ENCODE measurements at places on chromosomes 1 and 21.

DNA sequence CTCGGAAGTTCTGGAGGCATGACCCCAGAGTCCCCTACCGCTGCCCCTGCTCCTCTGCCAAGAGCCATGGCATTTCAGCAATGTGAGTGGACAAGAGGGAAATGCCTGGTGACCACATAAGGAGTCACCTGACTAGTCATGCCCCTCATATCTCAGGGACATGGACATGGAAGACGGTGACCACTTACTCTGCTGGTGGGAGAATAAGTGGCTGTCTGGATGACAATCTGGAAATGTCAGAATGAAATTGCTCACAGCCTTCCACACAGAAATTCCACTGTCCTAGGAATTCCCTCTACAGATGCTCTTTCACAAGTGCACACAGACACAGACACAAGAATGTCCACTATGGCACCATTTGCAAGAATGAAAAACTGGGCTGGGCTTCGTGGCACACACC, 24.3 kb upstream of the PLEKHG5 start:
- DNase-seq, result no peak

DNA sequence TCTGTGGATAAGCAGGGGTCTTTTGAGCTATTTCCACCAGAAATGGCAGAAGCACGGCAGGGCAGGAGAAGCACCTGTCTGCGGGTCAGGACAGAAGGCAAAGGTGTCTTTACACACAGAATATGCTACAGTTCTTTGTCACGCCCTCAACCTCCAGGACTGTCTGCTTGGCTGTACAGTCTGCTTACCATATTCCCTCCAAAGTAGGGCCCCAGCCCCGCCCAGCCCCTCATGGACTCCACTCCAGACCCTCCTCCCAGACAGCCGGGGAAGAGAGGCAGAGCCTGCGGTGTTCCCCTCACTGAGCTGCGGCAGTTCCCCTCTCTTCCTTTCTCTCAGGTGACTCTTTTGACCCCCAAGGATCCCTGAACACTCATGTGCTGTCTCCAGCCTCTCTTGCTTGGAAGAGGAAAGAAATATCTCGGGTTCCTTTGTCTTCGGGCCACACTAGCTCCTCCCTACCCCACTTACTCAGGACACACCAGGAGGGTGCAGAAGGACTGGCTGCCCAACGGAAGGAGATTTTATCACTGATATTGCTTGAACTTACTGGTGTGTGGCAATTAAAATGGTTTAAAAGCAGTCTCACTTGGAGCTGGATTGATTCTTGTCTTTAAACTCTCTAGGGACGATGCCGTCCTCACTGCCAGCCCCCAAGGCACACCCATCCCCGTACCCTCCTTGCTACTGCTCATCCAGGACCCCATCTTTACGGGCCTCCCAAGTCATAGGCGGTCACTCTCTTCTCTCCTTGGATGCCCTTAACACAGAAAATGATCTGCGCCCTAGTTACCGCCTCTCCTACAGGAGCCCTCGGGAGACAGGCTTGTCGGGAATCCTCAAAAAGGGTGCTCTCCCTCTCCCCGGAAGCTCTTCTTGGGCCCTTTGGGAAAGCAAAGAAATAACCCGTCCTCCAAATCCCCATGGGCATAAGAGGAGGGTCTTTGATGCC, 169.7 kb downstream of the TOMM20 start:
- DNase-seq, result no peak

DNA sequence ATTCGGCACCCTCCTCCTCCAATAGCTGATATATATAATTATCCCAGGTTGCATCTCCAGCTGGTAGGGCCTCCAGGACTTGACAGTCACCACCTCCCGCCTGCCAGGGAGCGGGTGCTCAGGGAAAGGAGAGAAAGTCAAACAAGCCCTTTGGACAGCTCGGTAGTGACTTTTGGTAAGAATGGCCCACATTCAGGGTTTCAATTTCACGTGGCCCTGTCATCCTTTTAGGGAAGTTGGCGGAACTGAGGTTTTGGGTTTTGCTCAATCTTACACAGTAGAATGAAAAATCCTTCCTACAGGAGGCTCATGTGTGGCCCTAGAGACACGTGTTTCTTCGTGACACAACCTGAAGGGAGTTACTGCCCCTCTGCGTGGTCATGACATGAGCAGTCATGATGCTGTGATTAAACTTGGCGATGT, 44.2 kb downstream of the CAPN8 start:
- DNase-seq, result no peak

DNA sequence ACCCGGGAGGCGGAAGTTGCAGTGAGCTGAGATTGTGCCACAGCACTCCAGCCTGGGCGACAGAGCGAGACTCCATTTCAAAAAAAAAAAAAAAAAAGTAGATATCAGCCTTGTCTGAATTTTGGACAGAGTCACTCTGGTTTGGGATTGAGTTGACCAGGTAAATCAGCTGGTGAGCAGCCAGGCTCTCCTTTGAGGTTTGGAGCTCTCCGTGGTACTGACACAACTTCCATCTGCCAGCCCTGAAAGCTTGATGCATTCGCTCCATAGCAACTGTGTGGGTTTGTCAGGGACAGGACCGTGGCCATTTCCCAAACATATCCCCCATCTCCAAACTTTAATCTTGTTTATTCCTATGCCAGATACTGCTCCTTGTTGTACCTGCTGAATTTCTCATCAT, 155.2 kb downstream of the DMRTA2 start:
- no peak for DNase-seq

- no peak for DNase-seq
Measured at GRCh38 chr1:225746361-225747179, 31.1 kb upstream of the SRP9 start.

GRCh38 chr1:234601301-234602017, 8.5 kb downstream of the IRF2BP2 start:
- DNase-seq, result no peak

GRCh38 chr1:151416231-151416630, 16.9 kb downstream of the PSMB4 start:
- no peak for DNase-seq

- no peak for DNase-seq
Measured at GRCh38 chr1:172324761-172325160, 95.7 kb upstream of the C1orf105 start.

DNA sequence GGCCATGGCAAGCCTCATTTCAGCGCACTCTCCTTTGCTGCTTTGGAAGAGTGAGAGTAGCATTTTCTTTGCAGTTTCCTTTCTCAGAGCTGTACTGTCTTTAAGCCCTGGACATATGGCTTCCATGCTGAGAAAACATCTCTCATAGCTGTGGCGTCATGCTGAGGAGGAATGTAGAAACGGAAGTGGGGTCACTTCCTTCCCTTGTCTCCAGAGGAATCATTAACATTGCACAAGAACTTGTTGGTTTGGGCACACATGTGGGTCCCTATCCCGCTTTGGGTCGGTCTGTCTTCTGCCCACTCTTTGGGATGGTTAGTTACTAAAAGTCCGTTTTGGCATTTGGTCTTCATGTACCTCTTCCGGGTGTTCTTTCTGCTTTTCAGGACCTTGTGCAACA, 5.6 kb downstream of the MFN2 start:
- DNase-seq, result no peak

- DNase-seq, result no peak
Measured at GRCh38 chr1:220575718-220576497, 48.0 kb downstream of the MARK1 start.

GRCh38 chr1:162660574-162660973, 28.3 kb downstream of the DDR2 start:
- DNase-seq, result no peak

DNA sequence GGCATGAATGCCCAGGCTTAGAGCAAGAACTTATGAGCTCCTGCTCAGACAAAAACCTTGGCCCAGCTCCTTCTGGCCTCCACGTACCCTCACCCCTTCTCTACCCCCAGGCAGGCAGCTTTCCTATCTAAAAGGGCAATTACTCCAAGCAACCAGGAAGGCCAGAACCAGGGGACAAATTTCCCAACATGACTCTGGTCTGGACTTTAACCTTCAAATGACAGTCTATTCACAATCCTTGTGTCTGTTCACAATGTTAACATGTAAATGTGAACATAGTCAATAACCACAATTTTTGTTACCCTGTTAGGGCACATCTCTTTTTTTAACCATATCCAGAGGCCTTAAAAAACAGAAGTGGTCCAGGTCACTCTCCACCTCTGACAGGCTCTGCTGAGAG, 64.4 kb upstream of the LAPTM5 start:
- DNase-seq, result no peak

- no peak for DNase-seq
Measured at GRCh38 chr1:68314151-68314780, 81.9 kb upstream of the WLS start.

DNA sequence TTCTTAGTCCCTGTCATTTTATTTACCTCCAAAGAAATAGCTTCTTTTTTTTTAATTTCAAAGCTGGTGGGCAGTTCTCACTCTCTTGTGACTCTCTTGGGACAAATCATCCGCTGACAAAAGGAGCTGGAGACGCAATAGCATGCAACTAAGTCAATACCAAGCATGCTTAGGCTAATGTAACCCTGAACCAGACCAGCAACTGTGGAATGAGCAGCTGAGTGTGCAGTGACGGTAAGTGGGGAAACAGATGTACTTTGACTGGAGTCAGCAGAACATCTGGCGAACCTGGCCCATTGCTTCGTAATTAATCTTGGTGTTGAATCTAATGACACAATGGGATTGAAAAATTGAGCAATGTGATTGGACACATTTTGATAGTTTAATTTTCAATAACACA, 280.7 kb upstream of the PLXNA2 start:
- DNase-seq, result no peak

- DNase-seq, result no peak
Measured at GRCh38 chr1:42776502-42776901, 8.3 kb upstream of the TMEM269 start.

- DNase-seq, result no peak
Measured at GRCh38 chr1:52590266-52590665, 11.9 kb upstream of the GPX7 start.

GRCh38 chr1:221530791-221531190, 211.1 kb downstream of the DUSP10 start:
- DNase-seq, result no peak

DNA sequence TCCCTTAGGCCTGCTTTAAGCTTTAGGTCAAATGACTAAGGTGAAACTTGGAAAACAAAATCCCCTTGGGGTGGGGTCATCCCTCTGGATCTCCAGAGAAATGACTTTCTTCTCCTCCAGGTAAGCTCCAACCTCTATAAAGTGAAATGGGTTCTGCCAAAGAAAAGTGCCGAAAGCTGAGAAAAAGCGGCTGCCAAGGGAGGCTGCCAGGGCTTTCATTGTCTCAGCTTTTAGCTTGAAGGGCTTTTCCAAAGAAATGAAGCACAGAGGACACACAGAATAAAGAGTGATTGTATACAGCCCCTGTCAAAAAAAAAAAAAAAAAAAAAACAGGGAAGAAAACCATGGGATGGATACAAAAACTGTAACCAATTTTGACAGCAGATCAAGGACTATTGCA, 126.9 kb downstream of the TGFBR3 start:
- DNase-seq, result no peak

- peak; percentile 99 for DNase-seq
Measured at GRCh38 chr1:111507411-111508201, 4.2 kb upstream of the ADORA3 start.

- peak; percentile 15 for DNase-seq
Measured at GRCh38 chr1:87820668-87821334, 492.1 kb downstream of the LMO4 start.

DNA sequence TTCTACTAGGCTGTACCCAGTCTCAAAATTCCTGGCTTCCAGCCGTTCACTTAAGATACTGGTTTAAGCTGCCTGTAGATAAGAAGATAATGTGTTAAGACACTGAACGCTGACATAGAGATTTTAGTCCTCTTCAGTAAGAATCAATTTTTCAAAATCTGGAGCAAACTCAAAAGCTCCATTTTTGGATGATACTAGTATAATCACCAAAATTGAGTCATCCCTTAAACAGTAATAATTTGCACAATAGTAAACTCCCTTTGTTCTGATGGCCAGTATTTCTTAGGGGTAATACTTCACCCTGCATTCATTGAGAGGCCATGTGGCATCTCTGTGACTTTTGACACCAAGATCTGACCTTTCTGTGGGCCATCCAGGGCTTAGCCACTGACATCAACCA, 299.8 kb upstream of the USP25 start:
- DNase-seq, result no peak

DNA sequence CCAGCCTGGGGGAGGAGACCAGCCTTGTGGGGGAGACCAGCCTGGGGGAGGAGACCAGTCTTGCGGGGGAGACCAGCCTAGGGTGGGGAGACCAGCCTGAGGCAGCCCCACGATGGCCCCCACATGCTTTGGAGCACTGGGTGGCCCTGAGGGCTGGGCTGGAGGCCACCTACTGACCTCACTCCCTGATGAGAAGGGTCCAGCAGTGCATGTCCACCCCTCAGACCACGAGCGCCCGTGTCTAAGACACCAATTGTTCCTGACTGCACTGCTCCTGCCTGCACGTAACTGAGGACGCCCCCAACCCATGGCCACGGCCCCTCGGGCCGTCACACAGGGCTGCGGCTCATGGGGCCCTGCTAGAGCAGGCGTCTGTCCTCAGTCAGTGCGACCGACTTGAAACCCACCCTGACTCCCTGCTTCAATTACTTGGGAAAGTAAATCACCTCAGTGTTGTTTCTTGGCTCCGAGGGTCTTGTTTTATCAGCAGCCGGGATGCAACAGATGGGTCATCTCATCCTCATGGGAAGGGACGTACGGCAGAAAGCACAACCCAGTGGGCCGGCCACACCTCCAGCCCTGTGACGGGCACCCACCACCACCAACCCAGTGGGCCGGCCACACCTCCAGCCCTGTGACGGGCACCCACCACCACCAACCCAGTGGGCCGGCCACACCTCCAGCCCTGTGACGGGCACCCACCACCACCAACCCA, at the start of gene SPATC1L:
Gene SPATC1L, minus strand, starts transcription at position 550 of the 715 bp plus-strand sequence. CDS start 1,643 bp downstream, outside the sequence.
- DNase-seq, result no peak

GRCh38 chr1:242754125-242754524, 229.6 kb upstream of the PLD5 start:
- no peak for DNase-seq

DNA sequence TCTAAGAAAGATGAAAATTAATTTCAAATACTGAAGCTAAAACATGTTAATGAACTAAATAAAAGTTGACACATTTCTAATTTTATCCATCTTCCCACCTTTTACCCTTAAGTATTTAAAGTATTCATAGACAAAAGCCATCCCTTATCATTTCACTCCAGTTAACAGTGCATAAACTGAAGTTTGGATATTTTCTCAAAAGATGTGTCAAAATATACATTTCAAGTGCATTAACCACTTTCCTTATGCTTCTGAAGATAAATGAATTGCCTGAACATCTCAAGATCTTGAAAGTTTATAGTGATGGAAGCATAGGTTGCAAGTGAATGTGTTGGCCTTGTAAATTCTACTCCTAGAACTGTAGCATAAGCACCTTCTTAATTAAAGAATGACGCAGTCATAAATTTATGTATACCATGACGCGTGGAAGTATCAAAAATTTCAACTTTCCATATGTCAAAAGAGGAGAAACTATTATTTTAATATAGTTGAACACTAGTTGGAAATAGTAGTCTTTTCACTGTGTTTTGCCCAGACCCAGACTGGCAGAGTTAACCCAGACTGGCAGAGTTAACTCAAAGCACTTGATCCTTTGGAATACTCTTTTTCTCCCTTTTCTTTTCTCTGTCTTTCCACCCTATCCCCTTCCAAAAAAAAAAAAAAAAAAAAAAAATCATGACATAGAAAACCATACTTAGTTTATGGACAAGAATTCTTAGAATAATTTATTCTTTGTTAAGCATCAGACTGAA, 282.6 kb upstream of the C1orf105 start:
- DNase-seq, result no peak

Data from bone marrow (tissue), 2 donors.